ENCODE measurements at places on chromosomes 12 and 14.

DNA sequence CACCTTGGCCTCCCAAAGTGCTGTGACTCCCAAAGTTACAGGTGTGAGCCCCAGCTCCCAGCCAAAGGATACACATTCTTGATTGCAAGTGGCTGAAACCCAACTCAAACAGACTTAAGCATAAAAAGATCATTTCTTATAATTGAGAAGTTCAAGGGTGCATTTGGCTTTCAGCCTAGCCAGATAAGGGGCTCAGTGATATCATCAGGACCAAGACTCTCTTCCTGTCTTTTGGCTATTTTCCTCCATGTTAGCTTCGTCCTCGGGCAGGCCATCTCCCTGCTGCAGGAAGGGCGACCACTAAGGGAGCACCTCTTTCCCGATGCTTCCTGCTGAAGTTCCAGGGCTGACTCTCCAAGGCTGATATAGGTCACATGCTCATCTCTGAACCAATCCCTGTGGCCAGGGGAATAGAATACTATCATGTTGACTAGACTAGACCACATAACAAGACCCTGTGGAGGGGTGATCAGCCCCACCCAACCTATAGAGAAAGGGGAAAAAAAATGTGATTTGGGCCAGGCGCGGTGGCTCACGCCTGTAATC lies 9.8 kb upstream of the KRT8 start:
- DNase-seq = no peak

DNA sequence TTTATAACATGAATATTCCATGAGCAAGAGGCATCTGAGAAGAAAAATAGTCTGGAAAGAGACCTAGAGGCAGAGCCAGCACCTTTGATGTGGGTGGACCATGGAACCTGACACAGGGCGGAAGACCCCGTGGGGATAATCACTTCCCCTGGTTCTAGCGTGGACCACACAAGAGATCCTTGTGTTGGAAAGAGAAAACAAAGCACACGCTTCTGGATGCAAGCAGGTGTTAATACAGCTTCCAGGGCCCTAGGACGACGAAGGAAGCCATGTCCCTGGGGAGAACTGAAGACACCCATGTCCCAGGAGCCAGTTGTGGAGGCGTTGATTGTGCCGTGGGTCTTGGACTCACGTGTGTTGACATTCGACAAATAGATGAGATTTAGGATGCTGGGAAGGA lies 102.9 kb downstream of the ADGRD1 start:
- no peak for DNase-seq

GRCh38 chr12:130161261-130162243 lies 712 bp upstream of the FZD10 start:
- DNase-seq = peak; percentile 39

DNA sequence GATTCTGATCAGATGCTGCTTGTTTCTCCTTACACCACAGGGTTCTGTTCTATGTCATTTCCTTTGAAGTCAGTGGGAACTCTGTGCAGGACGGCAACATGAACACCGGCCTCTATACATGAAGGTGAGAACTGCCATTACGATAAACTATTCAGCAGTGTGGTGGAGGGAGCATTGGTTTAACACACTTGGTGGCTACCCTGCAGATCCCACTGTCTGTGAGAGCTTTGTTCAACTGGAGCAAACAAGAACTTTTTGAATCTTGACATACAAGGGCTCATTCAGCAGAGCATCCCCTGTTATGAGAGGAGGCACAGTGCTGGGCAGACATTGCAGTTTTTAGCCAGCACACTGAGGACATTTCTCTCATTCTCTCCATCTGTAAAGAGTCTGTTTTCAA lies 10.7 kb upstream of the FRS2 start:
- no peak for DNase-seq

GRCh38 chr12:106021516-106021915 lies 117.2 kb downstream of the NUAK1 start:
- no peak for DNase-seq

- no peak for DNase-seq
Measured at GRCh38 chr12:82176761-82177490, 181.3 kb downstream of the CCDC59 start.

DNA sequence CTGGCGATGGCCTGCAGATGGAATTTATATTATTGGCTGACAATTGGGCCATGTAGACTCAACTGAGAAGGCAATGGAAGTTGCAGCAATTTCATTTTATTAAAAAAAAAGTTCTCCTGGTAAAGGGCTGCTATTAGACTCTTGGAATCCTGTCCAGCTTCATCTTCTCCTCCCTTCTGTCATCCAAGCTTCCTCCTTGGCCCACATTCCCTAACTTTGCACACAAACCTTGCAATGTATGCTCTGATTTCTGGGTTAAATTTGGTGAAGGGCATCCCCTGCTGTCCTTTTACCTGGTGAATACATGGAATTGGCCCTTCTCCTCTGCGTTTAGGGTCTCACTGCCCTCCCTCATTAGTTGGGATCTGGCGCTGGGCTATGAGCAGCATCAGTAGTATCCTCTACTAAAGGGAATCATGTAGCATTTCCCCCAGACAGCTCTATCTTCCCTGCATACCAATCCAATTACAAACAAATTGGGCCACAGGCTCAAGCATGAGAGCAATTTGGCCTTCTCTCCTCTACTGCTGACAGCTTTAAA lies 336.9 kb downstream of the BMP4 start:
- no peak for DNase-seq

GRCh38 chr14:69666690-69667211 lies 55.4 kb downstream of the SUSD6 start:
- no peak for DNase-seq

Data from GM20000 (cell line).